Activated CD8-positive, alpha-beta memory T cell treated with anti-CD3 and anti-CD28 coated beads for 1 hour (primary cell): ENCODE measurements at places on chromosomes 3 and 15.

- DNase-seq, result no peak
These were observed 201.6 kb downstream of the CHST2 start for GRCh38 chr3:143321058-143321769.

- no peak for DNase-seq
These were observed 26.8 kb upstream of the LIMD1 start for GRCh38 chr3:45567730-45568172.

- no peak for DNase-seq
These were observed 77.0 kb upstream of the PLSCR5 start for GRCh38 chr3:146682171-146682570.

- no peak for DNase-seq
These were observed 3.7 kb downstream of the TLR9 start for GRCh38 chr3:52221563-52222318.

DNA sequence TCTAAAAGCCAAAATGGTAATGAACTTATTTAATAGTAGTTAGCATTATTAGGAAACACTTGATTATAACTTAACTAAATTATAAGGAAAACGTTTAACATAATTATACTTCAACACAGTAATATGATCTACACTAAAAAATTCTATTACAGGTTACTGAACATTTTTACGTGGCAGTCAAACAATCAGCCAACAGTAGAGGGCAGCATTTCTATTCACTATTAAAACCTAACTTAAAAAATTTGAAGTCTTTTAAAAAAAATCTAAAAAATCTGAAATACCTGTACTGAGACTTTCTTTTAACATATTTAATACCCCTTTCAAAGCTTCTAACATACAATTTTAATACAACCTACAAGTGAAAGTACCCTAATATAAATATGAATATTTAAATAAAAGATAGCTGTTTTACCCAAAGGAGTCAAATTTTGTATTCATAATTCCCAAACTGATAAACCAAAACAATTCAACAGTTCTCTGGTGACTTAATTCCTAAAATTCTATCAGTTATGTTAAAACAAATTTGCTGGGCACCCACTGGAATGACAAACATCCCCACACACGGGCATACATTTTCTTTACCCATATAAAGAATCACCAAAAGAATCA is 41.5 kb downstream of the DLG1 start:
- DNase-seq, result no peak
